RWPE1 (cell line): ENCODE measurements at places on chromosomes 12 and 14.
A peak's percentile ranks its signal among the peaks of the same experiment; 100 is the strongest.

- DNase-seq = no peak
Measured at GRCh38 chr12:29039013-29039412, 110.1 kb upstream of the FAR2 start.

DNA sequence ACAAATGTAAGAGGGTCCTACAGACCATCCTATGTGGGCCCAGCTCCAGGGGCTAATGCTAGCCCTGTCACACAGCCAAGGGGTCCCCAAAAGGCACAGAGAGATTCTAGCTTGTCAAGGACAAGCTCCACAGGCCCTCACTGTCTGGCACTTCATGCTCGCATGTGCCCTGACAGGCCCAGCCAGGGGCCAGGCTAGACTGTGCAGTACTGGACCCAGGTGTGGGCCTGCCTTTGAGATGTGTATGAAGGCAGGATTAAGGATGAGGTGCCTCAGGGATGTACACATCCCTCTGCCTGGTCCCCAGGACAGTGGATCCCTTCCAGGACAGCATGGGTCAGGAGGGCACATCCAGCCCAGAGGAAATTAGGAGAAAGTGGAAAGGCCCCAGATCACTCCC lies 57.8 kb downstream of the VWF start:
- DNase-seq = no peak

DNA sequence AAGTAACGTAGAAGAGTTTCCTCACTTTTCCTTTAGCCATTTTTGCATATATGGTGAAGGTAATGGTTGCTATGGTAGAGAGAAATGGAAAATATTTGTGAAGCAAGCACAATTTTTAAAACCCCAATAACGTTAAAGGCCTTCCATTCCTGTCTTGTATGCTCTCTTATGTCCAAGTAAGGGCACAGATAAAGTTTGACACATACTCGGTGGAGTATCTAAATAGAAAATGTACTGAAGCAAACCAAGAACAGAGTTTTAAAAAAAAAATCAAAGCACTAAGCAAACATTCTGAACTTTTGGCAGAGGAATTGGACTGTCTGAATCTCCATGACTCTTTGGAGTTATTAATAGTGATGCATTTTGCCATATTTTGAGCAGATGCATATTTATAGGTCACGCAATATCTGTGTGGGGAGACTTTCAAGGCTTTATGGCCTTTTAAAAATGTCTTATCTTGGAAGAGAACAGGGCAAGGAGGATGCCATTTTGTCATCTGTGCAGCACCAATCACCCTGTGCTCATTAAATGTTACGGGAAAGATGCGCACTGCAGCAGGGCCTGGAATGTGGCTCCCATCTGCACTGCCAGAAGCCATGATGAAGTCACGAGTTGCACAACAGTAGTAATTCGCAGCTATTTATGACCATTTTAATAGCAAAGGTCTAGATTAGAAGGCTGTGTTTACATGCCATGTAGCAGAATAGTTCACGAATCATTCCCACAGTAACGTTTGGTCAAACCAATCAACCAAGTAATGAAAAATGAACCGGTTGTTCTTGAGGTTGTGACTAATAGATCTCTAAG lies 23.3 kb upstream of the AMIGO2 start:
- no peak for DNase-seq

DNA sequence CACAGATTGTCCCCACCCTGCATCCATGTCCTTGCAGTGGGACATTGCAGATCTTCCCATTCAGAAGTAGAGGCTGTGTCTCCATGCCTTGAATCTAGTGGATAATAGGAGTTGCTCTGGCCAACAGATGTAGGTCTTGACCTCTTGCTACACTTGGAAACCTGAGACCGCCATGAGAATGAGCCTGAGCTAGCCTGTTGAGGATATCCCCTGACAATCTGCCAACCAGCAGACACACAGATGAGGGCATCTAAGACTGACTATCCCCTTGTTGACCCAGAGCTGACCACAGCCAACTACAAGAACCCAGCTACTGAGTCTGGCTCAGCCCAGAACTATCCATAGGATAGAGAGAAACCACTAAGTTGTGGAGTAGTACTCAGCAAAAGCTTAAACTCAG lies 161.1 kb upstream of the NOS1 start:
- DNase-seq = no peak

DNA sequence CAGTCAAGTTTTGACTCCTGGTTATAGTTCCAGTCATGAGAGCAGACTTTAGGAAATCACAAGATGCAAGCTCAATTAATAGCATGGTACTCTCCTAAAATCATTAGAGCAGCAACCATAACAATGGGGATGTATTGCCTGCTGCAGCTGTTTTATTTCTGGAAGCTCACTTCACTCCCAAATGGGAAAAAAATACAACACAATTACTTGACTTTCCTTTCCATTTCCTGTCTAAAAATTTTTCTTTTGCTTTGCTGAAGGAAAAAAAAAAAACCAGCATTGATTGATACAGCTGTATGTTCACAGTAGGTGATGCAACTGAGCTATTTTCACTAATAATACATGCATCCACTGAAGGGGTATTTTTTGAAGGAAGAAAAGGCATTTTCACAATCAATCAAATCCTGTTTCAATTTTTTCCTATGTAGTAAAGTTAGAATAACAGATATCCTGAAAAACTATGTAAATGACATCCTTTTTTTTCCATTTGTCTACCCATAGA lies 143.9 kb upstream of the NOVA1 start:
- DNase-seq = no peak

DNA sequence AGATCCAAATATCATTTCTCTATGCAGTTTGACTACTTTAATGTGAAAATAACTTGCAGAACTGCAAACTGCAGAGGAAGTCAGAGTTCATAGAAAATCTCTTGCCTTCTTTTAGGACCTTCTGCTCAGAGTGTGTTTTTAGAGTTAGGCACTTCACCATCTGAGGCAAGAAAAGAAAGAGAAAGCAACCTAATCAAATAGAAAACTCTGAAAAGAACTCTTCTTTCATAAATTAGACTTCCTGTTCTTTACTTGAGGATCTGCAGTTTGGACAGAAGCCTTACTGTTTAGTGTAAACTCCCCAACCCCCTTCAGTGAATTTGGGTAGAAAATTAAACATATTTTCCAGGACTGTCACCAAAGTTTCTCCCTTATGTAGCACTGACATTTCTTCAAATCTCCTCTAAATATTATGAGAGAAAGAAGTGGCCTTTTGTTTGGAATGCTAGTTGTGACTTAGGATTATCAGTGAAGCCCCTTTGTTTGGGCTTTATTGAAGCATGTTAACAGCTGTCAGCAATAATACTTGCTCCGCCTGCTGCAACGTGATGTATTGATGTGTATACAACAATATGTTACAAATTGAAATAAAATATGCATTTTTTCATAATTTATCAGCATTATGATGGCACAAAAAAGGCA lies 99.5 kb downstream of the PDZRN4 start:
- DNase-seq = no peak

DNA sequence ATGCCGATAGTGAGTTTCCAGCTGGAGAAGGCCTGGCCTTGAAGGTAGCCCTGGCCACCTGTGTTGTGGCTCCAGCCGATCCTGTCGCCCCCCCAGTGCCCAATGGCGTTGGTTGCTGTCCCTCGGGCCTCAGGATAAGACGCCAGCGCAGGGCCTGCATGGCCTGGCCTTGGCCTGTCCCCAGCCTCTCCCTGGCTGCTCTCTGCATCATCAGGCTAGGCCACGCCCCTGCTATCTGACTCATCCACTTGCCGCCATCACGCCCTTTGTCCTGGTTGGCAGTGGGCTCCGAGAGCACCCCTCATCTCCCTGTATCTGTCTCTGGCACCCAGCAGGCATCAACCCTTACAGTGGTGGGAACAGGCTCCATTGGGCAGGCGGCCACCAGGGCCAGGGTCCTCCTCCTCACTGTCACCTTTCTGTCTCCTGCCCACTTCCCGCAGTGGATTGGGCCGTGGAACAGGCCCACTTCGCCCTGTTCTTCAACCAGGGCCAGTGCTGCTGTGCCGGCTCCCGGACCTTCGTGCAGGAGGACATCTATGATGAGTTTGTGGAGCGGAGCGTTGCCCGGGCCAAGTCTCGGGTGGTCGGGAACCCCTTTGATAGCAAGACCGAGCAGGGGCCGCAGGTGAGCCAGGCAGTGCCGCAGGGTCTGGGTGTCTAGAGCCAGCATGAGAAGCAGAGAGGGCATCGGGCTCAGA lies 25.6 kb downstream of the ALDH2 start:
- no peak for DNase-seq

DNA sequence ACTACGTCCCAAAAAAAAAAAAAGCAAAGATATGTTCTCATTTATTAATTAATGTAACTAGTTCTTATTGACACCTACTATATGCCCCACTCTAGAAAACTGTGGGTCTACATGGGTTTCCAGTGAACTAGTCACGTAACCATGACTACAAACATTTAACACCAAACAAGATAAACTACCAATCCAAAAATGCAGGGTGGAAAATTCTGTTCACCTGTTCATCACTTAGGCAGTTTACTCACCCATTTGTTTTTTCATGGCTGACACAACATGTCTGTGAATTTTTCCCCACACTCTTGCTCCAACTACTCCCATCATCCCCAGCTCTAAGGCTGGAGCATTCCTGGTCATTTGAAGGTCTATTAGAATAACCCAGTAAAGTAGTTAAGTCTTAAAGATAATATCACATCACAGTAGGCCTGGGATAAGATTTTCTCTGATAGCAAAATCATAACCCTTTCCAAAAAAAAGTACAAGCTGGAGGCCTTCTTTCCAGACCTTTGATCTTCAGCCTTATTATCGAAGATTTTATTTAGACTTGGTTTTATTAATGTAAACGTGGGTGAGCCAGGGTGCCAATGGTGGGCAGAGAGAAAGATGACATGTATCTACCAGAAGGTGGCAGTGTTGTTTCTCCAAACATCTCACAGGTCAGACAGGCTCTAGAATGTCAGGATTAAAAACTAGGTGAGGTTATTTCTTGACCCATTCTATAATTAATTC lies 61.6 kb upstream of the DAAM1 start:
- peak; percentile 69 for DNase-seq

- no peak for DNase-seq
Measured at GRCh38 chr14:96272777-96273473, 16.9 kb downstream of the BDKRB1 start.

DNA sequence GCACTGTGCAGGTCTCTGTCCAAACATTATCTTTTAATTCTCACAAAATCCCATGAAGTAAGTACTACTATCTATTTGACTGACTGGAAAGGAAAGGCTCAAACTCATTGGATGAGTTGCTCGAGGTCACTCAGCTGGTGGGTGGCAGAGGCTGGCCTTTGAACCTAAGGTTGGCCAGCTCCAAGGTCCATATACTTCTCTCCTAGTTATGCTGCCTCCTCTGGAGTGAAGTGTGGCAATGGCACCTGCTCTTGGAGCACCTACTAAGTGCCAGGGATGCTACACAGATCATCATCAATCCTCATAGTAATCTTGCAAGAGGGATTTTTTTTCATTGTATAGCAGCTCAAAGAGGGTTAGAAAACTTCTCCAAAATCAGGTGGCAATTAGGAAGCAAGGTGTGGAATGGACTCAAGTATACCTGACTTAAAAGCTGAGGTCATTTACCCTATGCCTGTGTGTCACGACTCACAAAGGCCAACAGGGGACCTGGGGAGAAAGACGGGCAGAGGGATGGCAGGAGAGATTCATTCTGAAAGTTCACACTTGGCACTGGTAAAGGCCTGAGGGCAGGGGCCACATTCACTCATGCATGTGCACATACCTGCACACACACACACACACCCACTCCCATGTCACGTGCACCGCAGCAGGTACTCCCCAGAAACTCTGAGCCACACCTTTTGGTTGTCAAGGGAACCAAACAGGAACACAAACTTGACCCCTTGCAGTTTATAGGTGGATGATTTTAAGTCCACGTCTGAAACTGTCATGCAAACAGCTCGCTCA lies 146.4 kb downstream of the FOXN3 start:
- peak; percentile 23 for DNase-seq

- DNase-seq = no peak
Measured at GRCh38 chr14:42149609-42150261, 543.1 kb downstream of the LRFN5 start.

DNA sequence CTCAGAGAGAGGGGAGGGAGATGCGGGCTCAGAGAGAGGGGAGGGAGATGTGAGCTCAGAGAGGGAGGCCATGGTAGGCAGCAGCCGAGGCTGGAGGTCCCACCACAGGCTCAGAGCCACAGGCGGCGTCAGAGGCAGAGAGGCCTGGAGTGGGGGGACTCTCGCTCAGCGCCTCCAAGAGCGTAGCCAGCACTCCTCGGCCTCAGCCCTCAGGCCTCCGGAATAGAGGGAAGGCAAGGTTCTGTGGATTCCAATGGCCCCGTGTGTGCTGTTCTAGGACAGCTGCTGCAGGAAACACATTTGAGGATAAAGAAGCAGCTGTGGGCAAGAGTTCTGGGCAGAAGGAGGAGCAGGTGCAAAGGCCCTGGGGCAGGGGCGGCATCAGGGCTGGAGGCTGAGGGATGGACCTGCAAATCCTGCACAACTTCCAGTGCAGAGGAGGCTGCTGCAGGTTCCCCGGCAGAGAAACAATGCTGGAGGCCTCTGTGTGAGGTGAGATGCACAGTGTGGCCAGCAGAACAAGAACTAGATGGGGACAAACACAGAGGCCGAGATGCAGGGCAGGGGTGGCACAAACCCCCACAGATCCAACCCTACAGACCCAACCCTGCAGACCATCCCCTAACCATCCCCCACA lies 59.1 kb upstream of the GALNT9 start:
- no peak for DNase-seq

- DNase-seq = no peak
Measured at GRCh38 chr14:61192989-61193388, 88.1 kb downstream of the TMEM30B start.

GRCh38 chr12:109378569-109378968 lies 30.9 kb downstream of the MYO1H start:
- no peak for DNase-seq

DNA sequence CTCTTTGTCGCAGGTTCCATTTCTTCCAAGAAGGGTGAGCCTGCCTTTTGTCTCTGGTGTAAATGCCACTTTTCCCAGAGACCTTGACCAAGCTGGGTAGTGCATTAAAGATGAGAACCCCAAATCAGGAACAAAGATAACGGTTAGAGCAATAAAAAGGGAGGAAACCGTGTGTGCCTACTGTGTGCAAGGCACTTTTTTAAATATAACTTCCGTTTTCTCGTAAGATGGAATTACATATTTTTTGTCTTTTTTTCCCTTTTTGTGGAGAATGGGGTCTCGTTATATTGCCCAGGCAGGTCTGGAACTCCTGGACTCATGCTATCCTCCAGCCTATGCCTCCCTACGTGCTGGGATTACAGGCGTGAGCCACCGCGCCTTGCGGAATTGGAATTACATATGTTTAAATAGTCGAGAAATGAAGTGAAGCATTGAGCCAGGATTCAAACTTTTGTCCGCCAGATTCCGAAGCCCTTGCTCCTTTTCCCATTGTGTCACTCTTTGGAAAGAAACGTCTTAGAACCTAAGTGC lies 506 bp upstream of the NABP2 start:
- no peak for DNase-seq
